ENCODE measurements at places on chromosomes 6 and 20.

DNA sequence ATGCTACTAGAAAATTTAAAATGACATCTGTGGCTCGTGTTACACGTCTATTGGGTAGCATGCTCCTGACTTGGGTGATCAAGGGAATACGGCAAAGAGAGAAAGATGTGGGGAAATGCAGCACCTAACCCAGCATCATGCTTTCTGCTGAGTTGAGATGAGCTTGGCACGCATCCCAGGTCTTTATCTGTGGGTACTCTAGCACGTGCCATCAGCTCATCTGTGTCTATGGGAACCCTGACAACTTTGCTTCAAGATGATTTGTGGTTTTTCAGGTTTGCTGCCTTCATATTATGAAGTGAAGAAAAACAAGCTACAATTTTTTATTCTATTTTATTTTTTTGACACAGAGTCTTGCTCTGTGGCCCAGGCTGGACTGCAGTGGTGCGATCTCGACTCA is 21.0 kb downstream of the RNASET2 start:
- DNase-seq: no peak

GRCh38 chr6:108836061-108836460 is 12.2 kb upstream of the ARMC2 start:
- no peak for DNase-seq

DNA sequence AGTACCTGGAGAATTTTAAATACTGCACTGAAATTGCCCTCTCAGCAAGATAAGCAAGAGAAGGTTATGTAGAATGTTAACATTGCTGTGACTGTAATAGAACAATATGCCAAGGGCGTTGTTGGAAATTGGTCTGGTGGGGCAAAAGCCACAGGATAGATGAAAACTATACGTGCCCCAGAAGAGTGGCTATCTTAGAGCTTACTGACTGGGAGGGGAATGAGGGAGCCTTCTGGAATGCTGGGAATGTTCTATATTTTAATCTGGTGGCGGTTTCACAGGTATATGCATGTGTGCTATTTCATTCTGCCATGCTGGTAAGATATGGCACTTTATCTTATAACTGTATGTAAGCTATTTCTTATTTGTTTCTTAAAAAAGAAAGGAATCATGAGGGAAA is 35.2 kb upstream of the YWHAB start:
- DNase-seq: no peak

- DNase-seq: no peak
Measured at GRCh38 chr20:3032624-3033023, 10.8 kb upstream of the GNRH2 start.

DNA sequence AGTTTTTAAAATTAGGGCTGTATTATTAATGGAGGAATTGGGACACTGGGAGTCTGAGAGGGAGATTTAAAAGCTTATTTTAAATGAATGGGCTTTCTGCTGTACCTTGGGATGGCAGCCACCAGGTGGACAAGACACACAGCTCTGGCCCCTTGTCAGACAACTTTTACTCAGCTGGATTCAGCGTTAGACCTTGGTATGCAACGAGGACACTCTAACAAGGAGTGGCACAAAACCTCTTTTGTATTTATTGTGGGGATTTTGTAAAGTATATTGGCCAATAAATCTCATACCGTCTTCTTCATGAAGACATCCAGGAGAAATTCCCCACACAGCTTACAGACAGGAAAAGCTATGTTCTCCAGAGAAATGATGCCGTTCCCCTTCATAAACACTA is 105.7 kb downstream of the LCA5 start:
- DNase-seq: no peak

- no peak for DNase-seq
Measured at GRCh38 chr20:44271915-44272663, 25.0 kb downstream of the GDAP1L1 start.

DNA sequence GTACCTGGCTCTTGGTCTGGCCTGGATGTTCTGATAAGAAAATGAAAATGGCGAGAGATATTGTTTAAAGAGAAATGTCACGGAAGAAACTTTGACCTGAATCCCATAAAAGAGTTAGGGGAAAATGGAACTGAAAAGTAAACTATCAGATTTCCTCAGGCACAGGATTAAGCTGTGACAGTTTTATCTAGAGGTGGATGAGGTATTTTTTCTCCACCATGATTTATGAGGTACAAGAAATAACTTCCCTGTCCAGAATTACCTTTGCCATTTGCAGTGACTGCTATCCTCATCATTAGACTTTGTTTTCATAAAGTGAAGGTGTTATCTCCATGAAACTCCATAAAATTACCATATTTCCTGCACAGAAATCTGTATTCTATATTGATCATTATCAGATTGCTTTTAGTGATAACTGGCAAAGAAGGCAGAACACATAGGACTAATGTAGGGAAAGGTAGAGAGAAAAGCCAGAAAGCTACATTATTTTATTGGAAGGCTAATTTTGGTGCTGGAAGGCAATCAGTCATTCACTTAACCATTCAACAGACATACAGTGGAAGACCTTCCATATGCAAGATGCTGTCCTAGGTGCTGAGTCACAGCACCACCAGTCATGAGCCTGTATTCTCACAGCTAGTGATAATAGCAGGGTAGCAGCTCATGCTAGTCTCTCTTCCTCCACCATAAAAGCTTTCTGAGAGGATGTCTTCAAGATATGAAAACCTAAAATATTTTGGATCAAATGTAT is 427.3 kb upstream of the CITED2 start:
- no peak for DNase-seq

- no peak for DNase-seq
Measured at GRCh38 chr6:34484899-34485298, 19.0 kb downstream of the PACSIN1 start.

DNA sequence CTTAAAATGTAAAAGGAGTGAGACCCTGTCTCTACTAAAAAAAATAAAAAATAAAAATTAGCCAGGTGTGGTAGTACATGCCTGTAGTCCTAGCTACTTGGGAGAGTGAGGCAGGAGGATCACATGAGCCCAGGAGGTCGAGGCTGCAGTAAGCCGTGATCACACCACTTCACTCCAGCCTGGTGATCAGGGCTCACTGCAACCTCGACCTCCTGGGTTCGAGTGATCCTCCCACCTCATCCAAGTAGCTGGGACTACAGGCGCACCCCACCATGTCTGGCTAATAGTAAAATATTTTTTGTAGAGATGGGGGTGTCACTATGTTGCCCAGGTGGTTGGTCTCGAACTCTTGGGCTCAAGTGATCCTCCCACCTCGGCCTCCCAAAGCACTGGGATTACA is 8.1 kb upstream of the FOXS1 start:
- DNase-seq: no peak

- no peak for DNase-seq
Measured at GRCh38 chr20:18837718-18838117, 24.1 kb downstream of the SCP2D1 start.

- DNase-seq: no peak
Measured at GRCh38 chr6:145069966-145070365, 665.4 kb downstream of the EPM2A start.

GRCh38 chr20:25196786-25197120 is 1.2 kb downstream of the ENTPD6 start:
- DNase-seq: no peak

All from omental fat pad (tissue), 4 donors.